ENCODE measurements at places on chromosomes 2 and 18.

DNA sequence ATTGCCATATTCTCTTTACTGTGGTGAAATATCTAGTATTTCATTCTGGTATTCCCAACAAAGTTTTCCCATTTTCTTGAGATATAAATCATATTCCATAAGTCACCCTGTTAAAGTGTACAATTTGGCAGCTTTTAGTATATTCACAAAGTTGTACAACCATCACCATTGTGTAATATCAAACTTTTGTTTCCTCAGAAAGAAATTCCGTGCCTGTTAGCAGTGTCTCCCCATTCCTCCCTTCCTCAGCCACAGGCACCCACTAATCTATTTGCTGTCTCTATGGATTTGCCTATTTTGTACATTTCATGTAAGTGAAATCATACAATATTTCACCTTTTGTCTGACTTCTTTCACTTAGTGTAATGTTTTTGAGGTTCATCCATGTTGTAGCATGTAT lies 19.7 kb downstream of the NCOA1 start:
- no peak for DNase-seq

DNA sequence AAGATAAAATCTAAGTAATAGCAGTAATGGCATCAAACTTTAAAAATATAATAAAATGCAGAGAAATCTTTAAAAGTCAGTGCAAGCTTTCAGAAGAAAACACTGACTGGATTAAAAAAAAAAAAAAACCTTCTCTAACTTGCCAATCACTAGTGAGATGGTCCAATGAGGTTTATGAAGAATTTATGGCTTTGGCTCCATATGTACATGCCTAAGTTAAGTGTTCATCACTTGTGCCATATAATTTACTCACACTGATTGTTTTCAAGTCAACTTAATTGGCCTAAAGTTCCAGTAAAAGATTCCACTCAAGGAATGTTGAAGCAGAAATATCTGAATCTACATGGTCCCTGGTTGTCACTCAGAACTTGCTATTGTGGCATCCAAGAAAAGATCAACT lies 40.7 kb upstream of the RAB27B start:
- no peak for DNase-seq

- DNase-seq = peak; percentile 41
Observed at GRCh38 chr2:27408601-27409320, 630 bp downstream of the PPM1G start.

DNA sequence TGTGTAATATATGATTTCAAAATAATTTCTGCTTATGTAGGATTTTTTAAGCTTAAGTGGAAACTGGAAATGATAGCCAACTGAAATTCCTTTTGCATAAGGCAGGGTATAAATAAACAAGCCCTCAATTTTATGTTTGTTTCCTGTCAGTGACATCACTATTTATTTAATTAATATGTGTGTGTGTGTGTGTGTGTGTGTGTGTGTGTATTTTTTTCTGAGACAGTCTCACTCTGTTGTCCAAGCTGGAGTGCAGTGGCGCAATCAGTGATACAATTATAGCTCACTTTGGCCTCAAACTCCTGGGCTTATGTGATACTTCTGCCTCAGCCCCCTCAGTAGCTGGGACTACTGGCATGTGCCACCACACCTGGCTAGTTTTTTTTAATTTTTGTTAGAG lies 29.3 kb upstream of the CYP20A1 start:
- no peak for DNase-seq

DNA sequence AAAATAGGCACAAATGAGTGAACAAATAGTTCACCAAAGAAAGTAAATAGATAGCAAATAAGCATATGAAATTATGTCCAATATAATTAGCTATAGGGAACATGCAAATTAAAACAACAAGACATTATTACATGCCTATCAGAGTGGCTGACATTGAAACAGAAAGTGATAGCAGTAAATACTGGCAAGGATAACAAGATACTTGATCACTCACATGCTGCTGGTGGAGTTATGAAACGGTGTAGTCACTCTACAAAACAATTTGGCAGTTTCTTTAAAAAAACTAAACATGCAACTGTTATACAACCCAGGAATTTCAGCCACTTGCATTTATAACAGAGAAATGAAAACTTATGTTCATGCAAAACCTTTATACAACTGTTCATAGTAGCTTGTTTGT lies 439.2 kb upstream of the ACVR2A start:
- no peak for DNase-seq

DNA sequence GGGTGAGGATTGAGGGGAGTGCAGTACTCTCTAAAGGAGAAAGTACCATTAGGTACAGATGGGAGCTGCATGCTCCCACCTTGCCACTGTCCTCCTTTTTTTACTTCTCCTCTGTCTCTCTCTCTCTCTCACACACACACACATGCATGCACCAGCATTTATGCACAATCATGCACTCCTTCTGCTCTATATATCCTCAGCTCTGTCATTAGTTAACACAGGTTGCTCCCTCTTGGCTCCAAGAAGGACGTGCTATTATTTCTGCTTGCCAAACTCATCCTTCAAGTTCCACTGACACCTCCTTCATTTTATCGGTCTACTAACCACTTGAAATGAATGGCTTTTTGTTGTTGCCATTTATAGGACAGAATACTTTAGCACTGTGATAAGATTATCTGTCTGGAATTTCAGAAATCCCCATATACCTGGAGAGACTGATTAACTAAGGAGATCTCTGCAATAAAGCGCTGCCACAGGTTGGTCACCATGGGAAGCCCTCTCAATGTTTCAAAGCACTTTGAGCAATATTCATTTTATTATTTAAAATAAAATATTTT lies 178.5 kb upstream of the TRIB2 start:
- DNase-seq = no peak

GRCh38 chr2:46844443-46844842 lies 71.2 kb downstream of the MCFD2 start:
- DNase-seq = no peak

GRCh38 chr2:238344035-238344434 lies 23.7 kb downstream of the TRAF3IP1 start:
- DNase-seq = no peak

GRCh38 chr2:237556773-237557632 lies 9.4 kb upstream of the PRLH start:
- peak; percentile 53 for DNase-seq
